ENCODE measurements at places on chromosomes 5 and 9.

DNA sequence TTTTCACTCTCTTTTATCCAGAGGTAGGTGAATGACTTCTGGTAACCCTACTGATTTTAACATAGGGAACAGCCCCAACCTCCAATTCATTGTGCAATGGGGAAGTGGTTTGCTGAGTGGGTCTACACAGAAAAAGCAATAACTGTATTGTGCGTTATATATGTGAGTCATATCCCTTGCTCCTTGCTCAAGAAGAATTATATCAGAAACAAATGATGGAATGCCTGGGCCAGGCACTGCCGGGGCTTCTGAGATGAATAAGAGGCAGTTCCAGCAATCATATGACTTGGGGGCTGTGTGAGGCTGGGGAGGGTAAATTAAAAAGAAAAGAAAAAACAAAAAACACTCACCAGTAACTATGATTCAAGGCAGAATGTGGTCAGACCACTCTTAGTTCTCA is 79.2 kb upstream of the ABCA1 start:
- DNase-seq = peak; percentile 90

DNA sequence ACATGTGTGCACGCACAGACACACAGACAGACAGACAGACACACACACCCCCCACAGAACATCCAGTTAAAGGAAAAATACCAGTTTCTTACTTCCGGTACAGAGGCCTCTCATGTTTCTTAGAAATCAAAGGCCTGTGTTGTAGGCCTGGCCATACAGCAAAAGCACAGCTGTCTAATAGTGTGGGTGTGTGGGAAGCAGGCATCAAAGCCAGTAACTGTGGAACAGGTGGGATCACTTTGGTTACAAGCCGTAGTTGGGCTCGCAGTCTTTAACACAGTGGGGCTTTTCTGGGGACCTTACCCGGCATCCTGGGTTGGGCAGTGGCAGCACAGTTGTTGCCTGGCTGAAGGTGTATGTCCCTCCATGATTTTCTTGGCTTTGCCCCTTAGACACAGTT is 55.2 kb downstream of the FBXL7 start:
- no peak for DNase-seq

DNA sequence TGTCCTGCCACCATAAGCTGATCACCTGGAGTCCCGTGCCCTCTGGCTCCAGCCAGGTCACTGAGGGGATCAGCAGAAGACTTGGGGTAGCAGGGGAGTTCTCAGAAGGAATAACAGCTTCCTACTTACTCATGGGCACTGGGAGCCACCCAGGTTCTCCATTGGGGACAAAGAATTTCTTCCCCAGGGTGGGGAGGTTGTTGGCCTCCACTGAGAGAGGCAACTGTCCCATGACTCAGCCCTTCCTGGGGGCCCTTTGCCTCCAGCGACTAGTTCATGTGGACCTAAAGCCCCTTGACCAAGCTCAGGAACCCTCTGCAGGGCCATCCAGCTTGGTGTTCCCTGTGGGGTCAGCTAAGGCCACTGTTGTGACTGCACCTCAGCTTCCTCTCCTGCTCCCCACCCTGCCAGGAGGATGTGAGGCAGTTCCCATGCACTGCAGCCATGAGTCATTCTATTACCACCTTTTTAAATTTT is 175.0 kb downstream of the AUH start:
- no peak for DNase-seq

- no peak for DNase-seq
Measured at GRCh38 chr9:7979611-7980010, 180.0 kb upstream of the DMAC1 start.

- DNase-seq = no peak
Measured at GRCh38 chr9:77019236-77019925, at the start of gene FOXB2. Gene FOXB2 (plus strand): TSS chr9:77019655. CDS start chr9:77019655, 0 bp downstream.

DNA sequence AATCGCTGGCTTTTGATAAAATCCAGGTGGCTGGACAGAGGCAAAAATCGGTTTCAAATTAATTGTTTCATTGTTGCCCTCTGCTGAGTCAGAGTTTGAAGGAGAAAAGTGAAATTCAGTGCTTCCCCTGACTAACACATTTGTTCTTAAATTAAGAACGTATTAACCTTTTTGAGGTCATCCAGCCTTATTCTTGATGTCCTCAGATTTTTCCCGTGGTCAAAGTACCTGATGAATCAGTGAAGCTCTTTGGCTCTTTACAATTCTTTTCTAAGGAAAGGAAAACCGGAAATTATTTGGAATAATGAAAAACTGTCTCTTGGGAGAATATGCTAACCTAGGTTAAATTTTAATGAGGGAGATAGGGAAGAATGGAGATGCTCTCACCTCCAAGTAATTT is 21.6 kb downstream of the OSMR start:
- no peak for DNase-seq

- no peak for DNase-seq
Measured at GRCh38 chr9:132407196-132407595, 556 bp upstream of the TTF1 start.

DNA sequence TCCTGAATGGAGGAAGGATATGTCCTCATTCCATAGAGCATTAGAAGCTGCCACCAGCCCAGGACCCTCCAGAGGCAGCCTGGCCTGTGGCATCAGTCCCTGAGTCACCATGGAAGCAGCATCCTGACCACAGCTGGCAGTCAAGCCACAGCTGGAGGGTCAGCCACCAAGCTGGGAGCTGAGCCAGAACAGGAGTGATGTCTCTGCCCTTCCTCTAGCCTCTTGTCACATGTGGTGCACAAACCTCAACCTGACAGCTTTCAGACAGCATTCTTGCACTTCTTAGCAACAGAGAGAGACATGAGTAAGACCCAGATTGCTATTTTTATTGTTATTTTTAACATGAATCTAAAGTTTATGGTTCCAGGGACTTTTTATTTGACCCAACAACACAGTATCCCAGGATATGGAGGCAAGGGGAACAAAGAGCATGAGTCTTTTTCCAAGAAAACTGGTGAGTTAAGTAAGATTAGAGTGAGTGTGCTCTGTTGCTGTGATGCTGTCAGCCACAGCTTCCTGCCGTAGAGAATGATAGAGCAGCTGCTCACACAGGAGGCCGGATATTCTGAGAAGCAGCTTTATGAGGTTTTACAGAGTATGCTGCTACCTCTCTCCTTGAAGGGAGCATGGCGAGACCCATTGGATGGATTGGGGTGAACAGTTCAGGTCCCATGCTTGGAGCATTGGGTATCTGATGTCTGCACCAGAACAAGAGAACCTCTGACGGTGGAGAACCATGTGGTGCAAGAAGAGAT is 13.0 kb upstream of the CYFIP2 start:
- DNase-seq = no peak

GRCh38 chr5:127386557-127386956 is 96.0 kb downstream of the MEGF10 start:
- no peak for DNase-seq

DNA sequence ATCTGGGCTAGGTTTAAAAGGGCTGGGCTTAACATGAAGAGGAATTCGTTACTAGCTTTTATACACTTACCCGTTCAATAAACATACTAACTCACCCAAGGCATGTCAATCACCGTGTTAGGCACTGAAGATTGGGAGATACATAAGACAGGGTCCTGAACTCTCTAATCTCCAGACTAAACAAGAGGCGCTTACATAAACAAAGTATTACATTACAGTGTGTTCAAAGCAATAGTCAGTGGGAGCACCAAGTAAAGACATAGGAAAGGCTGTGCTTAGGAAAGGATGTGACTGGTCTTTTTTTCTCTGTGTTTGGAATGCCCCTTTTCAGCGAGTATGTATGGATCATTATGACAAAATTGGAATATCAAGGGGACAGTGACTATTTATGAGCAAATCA is 203.6 kb upstream of the ADRA1B start:
- no peak for DNase-seq

- no peak for DNase-seq
Measured at GRCh38 chr9:37040508-37041127, 6.5 kb upstream of the PAX5 start.

DNA sequence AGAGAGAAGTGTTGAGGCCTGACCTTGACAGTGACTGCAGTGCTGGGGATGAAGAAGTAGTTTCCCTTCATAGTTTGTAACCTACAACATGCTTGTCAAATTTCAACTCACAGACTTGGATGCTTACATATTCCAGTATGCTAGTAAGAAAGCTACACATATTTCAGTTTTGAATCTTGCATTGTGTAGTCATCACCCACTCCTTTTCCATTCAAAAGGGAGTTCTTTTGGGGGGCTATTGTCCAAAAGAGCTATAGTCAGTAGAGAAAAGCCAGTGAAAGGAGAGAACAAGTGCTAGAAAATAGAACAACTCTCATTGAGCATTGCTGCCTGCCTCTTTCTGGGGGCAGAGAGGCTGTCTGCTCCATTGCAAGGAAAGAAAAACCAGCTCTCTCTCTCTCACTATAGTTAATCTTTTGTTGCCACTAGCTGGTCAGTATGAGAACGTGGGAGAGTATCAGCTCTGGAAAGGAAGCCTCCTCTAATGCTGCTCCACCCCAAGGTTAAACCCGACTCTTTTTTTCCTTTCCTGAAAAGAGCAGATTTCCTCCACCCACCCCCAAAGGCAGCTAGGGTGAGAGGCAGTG is 7.3 kb downstream of the ASTN2 start:
- no peak for DNase-seq

DNA sequence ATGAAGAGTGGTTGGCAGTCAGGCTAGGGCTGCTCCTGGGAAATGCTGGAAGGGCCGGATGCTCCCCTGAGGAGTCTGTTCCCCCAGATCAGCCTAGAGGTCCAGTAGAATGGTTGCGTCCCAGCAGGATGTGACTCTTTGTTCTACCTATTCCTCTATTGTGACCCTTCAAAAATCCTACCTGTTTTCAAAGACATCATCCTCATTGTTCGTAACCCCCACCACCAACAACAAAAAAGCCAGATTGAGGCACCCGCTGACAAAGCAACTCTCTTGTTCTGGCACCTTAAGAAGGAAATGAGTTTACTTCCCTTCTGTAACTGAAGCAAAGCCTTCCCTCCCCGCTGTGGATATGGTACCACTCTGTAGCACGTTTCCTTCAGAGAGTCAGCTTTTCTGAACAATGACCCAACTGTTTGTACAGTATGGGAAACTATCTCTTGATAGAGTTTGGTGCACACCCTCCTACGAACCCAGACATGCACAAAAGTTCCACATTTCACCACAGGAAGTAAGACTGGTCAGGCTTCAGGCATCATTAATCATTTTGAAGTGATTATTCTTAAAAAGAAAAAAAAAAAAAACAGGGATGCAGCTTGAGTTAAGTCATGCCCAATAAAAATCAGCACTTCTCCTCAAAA is 207.2 kb downstream of the ENC1 start:
- DNase-seq = peak; percentile 33

DNA sequence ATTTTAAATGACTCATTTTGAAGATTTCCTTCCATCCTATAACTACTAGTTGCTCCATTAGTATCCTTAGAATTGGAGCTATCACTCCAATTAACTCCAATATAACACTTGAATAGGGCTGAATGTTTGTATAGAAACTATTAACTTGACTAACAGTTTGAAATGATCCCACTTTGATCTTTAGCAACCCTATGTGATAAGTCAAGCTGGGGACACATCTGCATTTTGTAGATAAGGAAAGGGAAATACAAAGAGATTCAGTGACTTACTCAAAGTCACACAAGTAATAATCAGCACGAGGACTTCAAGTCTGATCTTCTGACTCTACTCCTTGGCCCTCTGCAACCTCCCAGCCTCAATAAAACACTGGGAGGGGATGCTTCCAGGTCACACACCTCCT is 101.1 kb downstream of the TMEM215 start:
- no peak for DNase-seq

DNA sequence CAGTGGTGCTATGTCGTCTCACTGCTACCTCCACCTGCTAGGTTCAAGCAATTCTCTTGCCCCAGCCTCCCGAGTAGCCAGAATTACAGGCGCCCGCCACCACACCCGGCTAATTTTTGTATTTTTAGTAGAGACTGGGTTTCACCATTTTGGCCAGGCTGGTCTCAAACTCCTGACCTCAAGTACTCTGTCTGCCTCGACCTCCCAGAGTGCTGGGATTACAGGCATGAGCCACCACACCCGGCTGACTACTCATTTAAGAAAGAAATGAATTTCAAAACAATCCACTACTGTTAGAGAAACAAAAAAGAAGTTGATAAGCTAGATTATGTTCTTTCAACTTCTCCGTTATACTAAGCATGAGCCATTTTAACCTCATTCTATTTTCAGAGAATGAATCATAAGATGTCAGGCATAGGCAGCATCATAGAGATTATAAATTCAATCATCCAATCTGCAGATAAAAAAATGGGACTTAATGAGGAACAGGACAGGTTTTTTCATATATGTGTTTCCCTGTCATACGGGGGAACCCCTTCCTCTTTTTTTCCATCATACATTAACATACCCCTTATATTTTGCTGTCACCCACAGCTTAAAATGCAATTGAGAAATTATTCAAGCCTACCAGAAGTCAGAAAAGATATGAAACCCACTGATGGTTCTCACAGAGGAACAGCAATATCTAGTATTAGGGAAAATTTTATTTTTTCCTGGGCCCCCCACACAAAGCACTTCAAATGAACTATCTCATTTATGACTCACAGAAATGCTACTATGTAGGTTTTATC is 26.5 kb upstream of the ADRB2 start:
- no peak for DNase-seq

DNA sequence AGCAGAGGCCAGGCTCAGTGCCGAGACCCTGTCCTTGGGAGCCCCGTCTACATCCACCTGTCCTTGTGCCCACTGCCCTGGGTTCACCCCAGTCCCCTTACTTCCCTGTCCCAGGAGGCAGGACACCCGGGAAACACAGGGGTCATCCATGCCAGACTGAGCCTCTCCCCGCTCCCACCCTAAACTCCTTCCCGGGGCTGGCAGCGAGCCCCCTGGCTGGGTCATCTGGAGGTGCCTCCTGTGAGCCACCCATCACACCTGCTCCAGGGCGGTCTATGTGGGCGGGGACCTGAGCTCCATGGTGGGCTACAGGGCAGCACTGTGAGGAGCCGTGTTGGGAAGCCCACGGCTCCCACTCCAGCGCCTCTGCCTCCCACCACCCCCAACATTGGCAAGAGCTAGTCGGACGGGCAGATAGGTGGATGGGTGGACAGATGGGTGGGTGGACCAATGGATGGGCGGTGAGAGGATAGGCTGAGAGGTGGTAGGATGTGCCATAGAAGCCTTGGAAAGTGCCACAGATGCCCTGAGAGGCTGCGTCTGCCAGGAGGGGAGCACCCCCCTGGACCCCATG is 42.5 kb upstream of the RXRA start:
- DNase-seq = no peak

GRCh38 chr5:87850843-87851242 is 417.8 kb downstream of the TMEM161B start:
- no peak for DNase-seq

DNA sequence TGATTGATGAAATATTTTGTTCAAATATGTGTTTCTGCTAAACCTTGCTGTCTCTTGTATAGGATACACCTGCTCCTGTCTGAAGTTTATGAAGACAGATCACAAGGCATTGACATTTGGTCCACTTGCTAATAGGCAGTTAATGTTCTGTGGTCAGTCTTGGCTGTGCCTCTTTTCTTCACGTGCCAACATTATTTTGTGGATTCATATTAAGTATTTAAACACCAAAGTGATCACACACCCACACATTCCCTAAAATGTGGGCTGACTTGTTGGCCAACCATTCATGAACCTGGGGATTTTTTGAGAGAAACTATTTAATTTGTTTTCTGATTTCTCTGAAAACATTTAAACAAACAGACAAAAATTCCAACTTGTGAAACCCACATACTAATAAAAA is 33.7 kb downstream of the ZNF462 start:
- no peak for DNase-seq

GRCh38 chr5:132621699-132622098 is 36.3 kb upstream of the IL13 start:
- DNase-seq = no peak

GRCh38 chr9:97067490-97067889 is 28.5 kb upstream of the CTSV start:
- DNase-seq = no peak

Measured in HL-60 (cell line).